RKO (cell line): ENCODE measurements at places on chromosomes 1 and 21.
A peak's percentile ranks its signal among the peaks of the same experiment; 100 is the strongest.

- DNase-seq: no peak
Measured at GRCh38 chr1:57252597-57253294, 171.1 kb downstream of the DAB1 start.

- no peak for DNase-seq
Measured at GRCh38 chr1:10196976-10197375, 13.4 kb upstream of the KIF1B start.

DNA sequence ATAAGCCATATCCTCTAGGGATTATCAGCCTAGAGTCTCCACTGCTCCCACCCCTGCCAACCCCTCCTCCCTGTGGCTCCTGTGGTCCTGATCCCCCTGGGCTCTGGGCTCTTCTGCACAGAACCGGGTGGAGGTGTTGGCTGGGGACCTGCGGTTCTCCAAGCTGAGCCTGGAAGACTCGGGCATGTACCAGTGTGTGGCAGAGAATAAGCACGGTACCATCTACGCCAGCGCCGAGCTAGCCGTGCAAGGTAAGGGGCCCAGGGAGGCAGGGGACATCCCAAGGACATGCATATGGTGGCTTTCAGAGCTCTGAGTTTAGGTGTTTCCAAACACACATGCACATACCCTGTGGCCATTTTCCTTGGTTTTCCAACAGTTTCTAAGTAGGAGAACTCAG lies 19.3 kb downstream of the CNTN2 start:
- DNase-seq: no peak

GRCh38 chr1:220564216-220564615 lies 36.3 kb downstream of the MARK1 start:
- no peak for DNase-seq

DNA sequence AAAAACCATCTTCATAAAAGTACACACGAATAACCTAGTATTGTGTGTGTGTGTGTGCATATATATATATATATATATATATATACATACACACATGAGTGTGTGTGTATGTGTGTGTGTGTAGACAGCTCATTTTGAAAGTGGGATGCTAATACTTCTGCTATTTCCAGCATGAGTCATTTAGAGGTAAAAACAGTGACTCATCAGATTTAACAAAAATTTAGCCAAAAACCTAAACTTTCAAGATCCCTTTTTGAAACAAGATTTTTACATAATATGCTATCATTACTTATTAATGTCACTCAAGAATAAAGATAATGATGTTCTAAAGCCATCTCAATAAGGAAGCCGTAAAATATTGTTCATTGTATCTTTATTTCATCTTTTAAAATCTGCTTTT lies 35.6 kb upstream of the ADGRL4 start:
- DNase-seq: peak; percentile 45

DNA sequence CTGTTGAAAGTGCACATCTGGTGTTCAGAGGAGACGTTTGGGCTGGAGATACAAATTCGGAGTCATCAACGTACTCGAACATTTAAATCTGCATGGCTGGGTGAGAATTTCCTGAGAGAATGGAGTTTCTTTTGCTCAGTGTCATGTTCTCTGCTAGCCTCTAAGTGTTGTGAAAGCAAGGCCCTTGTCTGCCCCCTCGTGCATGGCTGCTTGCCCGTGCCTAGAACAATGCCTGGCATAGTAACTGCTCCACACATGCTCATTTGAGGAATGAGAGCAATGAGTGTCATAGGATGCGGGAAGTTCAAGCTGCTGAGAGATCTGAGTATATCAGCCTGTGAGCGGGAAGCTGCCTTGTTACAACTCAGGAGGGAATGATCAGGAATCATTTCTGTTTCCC lies 171.1 kb upstream of the CSF3R start:
- peak; percentile 33 for DNase-seq

GRCh38 chr1:11527541-11528452 lies 48.8 kb downstream of the DISP3 start:
- DNase-seq: no peak
